Activated CD4-positive, alpha-beta T cell treated with anti-CD3 and anti-CD28 coated beads for 36 hours (primary cell): ENCODE measurements at places on chromosomes 2 and 18.

DNA sequence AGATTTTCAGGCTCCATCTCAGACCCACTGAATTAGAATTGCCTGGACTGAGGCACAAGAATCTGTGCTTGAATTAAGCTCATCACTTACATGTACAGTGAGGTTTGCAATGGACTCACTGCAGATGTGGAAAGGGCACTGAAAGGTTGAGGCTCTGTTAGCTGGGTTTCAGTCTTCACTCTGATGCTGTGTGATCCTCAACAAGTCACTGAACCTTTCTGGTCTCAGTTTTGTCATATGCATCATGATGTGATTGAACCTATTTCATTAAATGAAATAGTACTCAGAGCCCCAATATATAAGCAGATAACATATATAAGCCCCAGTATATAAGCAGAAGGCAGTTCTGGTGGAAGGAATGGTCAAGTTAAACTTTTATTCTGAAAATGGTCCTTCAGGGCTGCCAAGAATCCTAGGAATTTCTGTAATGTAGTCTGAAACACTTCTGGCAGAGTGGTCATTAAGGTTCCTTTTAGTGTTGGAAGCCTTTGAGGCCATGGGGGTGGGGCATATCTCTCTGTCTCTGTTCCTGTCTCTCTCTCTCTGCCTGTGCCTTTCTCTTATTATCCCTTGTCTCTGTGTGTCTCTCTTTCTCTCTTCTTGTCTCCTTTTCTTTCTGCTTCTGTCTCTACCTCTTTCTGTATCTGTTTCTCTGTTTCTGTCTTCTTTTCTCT is 110.4 kb downstream of the ADCYAP1 start:
- no peak for DNase-seq

GRCh38 chr2:160255408-160255807 is 55.3 kb upstream of the ITGB6 start:
- DNase-seq = no peak

GRCh38 chr18:70195852-70196434 is 9.5 kb downstream of the RTTN start:
- DNase-seq = peak; percentile 35

DNA sequence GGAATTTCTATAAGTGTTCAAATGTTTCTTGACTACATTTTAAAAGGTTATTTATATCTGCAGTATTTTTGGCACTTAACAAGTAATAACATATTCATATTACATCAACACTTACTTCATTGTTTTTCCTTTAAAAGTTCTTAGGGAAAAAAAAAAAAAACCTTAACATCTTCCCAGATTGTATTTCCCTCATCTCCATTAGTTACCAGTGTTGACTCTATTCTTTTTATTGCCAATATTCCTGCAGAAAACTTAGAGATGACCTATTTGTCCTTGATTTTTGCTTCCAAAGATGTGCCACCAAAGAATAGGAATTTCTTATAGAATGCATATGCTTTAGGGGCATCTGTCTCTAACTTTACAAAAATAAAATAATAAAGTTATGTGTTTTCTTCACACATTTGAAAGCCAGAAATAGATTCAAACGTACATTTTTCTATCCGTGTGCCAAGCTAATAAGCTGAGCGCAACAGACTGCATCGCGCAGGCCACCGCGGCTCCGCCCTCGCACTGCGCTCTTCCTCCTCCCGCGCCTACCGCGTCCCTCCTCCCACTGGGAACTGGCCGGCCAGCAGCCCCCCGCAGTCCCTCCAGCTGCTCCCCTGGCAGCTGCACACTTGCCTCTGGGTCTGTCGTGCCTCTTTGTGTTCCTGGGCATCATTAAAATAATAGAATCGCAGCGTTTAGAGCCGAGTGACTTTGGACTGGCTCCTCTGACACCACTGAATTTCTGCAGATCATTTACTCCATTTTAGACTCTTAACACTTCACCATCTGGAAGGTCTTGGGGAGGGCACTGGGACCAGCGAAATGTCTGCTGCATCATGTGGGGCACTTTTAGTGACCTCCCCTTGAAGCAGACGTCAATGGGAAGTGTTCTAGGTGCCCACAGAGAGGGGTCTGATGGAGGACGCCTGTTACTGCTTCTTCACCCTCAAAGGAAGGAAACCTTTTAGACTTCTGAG is 21.2 kb upstream of the NAB1 start:
- DNase-seq = peak; percentile 38

DNA sequence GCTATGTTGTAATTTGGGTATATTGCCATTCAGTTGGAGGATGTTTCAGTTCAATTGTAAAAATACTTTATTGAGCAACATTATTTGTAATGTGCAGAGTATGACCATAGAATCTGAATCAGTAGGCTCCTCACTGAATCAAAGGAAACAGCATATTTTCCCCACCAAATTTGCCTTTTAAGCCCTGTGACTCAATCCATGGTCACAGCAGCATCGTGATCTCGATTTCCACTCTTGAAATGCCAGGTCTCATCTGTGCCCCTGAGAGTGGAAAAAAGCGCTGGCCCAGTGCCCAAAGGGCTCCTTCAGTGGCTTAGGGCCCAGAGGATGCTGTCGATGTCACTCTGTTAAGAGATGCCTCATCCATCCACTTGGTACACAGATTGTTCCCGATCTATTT is 57.5 kb downstream of the FHOD3 start:
- DNase-seq = peak; percentile 36

GRCh38 chr2:126905991-126906390 is 7.3 kb downstream of the TEX51 start:
- DNase-seq = no peak

DNA sequence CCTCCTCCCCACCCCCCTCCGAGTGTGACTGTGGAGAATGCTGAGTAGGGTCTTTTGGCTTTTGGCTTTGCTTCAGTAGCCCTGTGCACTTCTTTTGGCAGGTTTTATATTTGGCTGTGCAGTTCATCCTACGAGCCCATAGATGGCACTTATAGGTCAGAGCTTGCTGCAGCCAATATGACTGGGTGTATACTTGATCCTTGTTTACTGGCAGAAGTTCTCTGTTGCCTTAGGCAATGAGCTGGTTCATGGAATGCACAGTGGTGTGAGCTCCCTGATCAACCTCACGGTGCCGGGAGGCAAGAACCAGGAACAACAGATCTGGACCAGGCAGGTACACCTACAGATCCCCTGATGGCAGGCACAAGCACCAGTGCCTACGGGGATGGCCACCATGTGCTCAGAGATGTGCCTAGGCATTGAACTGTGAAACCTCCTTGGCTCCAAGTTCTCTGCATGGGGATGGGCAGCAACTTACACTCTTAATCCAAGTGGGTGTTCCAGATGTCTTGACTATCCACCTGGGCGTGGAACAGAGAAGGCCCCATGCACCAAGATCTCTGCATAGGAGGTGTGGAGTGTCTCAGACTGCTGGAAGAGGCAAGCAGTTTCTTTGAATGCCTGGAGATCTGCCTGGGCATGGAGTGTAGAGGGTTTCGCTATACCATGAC is 190.4 kb downstream of the KIAA1328 start:
- no peak for DNase-seq

- DNase-seq = no peak
Measured at GRCh38 chr2:120881981-120882788, 146.5 kb downstream of the GLI2 start.

DNA sequence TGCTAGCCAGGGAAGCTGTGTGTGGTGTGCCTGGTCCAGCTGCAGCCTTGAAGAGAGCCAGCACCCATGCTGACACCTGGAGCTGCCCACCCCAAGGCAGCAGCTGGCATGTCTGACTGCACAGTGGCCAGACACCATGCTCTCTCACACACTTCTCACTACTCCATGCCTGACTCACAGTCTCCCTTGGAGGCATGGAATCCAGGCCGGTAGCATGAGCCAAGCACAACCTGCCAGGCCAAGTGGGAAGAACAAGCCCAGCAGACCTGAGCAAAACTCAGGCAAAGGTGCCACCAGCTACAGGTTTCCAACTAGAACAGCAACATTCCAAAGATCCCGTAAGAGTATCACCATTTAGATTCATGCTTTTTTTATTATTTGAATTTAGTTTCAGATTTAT is 625.3 kb upstream of the LRRTM4 start:
- no peak for DNase-seq

DNA sequence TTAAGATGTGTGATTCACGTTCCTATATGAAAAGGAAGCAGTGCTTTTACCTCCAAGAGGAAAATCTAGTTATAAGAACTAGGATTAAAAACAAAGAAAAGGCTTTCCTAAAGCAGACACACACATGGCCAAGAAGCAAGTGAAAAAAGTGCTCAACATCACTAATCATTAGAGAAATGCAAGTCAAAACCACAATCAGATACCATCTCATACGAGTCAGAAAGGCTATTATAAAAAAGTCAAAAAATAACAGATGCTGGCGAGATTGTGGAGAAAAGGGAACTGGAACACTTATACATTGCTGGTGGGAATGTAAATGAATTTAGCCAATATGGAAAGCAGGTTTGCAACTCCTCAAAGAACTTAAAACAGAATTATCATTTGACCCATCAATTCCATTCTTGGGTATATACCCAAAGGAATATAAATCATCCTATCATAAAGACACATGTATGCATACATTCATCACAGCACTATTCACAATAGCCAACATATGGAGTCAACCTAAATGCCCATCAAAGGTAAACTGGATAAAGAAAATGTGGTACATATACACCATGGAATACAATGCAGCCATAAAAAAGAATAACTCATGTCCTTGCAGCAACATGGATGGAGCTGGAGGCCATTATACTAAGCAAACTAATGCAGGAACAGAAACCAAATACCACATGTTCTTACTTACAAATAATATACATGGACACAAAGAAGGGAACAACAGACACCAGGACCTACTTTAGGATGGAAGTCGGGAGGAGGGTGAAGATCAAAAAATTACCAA is 285.3 kb downstream of the RAD51AP2 start:
- DNase-seq = no peak

DNA sequence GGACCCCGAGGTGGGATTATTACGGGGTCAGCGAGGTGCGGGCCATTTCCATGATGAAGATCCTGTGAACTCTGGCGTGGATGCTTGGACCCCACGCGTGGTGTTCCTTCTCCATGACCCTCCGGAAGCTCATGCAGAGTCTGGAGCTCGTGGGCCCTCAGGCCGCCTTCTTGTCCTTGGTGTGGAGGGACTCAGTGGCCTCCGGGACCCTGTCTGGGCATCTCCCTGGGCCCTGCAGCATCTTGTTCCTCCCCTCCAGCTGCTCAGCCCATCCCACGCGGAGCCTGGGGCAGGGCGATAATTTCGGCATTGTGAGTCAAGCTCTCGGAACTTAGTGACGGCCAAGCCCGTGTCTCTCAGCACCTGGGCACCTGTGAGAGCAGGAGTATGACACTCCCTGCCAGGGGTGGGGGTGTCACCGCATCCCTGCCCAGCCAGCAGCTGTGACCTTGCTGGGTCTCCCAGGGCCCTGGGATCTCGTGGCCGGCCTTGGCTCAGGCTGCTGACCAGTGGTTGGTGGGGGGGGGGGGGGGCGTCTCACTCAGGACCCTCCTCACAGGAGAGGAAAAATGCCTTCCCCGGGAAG is 24.6 kb downstream of the RTP5 start:
- DNase-seq = no peak

DNA sequence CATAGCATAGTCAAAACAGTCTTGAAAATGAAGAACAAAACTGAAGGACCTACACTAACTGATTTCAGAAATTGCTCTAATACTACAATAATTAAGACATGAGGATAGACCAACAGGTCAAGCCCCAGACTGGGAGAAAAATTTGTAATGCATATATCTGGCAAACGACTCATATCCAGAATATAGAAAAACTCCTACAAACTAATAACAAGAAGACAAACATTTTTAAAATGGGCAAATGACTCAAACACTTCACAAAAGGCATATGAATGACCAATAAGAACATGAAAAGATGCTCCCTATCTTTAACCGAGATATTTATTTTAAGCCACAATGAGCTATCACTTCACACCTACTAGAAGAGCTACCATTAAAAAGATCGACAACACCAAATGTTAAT is 14.2 kb downstream of the TGFBRAP1 start:
- DNase-seq = no peak

GRCh38 chr2:172106108-172106961 is 3.6 kb upstream of the DLX2 start:
- DNase-seq = peak; percentile 71
